ENCODE measurements at places on chromosomes 4 and X. TPM values are rescaled to one million over a fixed set of nuclear protein-coding genes. Genes with fewer than 3 reads are reported as not detected.

The RHOXF2 gene
- not detected for total RNA-seq

The USP38 gene
- 11.7 TPM for total RNA-seq

The IGSF1 gene
- total RNA-seq: 0.33 TPM

The CHIC2 gene
- 18.9 TPM for total RNA-seq

The CDX4 gene
- total RNA-seq: not detected

The WDR19 gene
- 84.0 TPM for total RNA-seq

The RS1 gene
- not detected for total RNA-seq

The FAM47C gene
- total RNA-seq: not detected

The ABCE1 gene
- 47.2 TPM for total RNA-seq

The NWD2 gene
- total RNA-seq: 0.26 TPM

The NUDT10 gene
- total RNA-seq: 1.0 TPM

The ATP1B4 gene
- total RNA-seq: not detected

The PPP1R2C gene
- total RNA-seq: not detected

The RASSF6 gene
- 10.1 TPM for total RNA-seq

The NHSL2 gene
- total RNA-seq: 2.9 TPM

The EGF gene
- 51.1 TPM for total RNA-seq

The CITED1 gene
- total RNA-seq: not detected

The TMEM128 gene
- 17.1 TPM for total RNA-seq

The SETD7 gene
- total RNA-seq: 21.8 TPM

The UGT2B10 gene
- not detected for total RNA-seq

The SERPINA7 gene
- total RNA-seq: not detected

The INTS6L gene
- total RNA-seq: 6.9 TPM

The SLC16A2 gene
- total RNA-seq: 2.9 TPM

The GUCY1A1 gene
- 7.6 TPM for total RNA-seq

Measured in body of pancreas (tissue), 4 donors.